ENCODE measurements at places on chromosomes 3 and 15.
A peak's percentile ranks its signal among the peaks of the same experiment; 100 is the strongest.

DNA sequence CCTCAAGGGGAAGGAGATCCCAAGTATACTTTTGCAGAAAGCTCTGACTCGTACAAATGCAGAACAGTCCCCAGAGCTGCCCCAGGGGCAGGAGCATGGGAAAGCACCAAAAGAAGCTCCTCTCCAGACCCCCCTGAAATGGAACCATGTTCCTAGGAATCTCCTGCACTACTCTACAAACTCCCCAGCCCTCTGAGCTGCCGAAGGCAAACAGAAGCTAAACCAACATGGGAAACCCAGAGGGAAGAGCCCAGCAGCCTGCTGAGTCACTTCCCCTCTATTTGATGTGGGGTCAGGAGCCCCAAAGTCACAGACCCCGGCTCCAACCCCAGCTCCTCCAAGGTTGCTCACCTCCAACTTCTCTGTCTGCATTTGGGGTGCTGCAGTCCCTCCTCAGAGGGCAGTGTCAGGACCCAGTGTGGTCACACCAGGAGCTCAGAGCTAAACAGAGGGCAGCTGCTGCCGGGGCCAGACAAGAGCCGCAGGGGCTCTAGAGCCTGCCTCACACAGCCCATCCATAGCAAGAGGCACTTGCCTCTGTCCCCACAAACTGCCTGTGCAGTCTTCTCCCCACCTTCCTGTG lies 3.8 kb upstream of the PLXNA1 start:
- DNase-seq = no peak

DNA sequence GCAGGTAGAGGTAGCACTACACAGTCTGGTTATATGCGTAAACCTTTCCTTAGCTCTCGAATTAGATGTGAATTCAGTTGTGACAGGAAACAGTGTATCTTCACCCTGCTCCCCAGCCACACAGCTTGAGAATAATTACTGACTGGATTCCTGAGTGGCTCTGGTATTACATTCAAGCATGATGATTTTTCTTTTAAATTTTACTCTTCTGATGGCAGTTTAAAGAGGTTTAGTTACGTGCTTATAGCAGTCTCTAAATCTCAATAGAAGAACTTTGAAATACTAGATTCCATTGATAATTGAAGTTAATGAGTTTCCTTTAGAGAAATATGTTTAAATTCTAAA lies 98.8 kb downstream of the FNDC3B start:
- DNase-seq = no peak

GRCh38 chr3:468172-468571 lies 271.6 kb downstream of the CHL1 start:
- peak; percentile 14 for DNase-seq

GRCh38 chr15:68843425-68844311 lies 23.0 kb upstream of the ANP32A start:
- DNase-seq = no peak

GRCh38 chr15:74316141-74316540 lies 51.3 kb downstream of the CYP11A1 start:
- DNase-seq = no peak

- DNase-seq = peak; percentile 52
Observed at GRCh38 chr3:90091549-90091948, 984.1 kb downstream of the EPHA3 start.

DNA sequence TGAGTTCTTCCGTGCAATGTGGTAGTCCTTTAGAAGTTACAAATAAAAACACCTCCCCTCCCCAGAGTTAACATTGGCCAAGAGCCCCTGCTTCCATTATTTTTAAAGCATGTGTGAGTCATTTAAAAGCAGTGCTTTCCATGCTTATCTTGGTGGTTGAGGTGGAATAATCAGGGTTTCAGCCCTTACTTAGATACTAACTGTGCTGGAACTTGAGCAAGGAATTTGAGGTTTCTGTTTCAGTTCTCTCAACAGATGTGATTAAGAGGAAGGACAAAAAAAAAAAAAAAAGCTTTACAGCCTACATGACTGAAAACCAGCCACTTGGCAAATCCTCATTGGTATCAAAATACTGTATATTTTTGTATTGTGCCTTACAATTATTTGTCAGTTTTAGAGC lies 64.5 kb downstream of the CGNL1 start:
- DNase-seq = peak; percentile 10

DNA sequence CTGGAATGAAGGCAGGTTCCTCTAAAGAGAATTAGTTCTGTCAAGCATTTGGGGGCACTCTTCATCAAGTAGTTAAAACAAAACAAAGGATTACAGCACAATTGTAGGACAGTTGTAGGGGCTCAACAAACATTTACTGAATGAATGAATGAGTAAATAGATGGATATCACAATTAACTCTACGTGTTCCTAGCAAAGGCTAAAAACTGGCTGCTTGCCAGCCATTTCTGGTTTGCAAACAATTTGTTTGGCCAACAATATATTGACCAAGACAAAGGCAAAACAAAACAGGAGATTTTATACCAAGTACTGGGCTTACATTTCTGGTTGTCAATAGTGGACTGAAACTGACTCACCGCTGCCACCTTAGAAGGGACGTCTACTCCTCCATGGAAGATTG lies 116.8 kb downstream of the ZNF280D start:
- DNase-seq = no peak

DNA sequence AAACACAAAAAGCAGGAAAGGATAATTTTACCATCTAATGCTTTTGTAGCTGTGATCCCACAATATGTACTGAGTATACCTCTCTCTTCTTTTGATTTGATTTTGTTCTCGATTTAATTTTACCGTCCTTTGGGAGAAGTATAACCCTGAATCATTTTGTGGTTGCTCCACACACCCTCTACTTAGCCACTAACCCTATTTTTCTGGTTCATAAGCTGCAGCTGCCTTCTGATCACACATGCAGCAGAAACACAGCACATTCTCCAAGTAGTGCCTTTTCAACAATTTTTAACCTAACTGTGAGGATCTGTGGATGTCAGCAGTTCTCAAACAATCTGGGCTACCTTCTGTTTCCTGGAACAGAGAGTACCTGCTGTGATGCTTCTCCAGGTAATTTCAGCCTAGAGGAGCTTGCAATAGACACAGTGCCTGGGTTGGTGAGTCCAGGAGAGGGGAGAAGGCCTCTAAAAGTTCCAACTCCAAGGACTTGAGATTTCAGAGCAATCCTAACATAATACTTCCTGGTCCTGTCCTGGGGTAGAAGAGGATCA lies 40.3 kb downstream of the HGD start:
- no peak for DNase-seq

GRCh38 chr15:73647259-73648013 lies 14.2 kb upstream of the NPTN start:
- no peak for DNase-seq

GRCh38 chr15:81054236-81054635 lies 53.5 kb downstream of the TLNRD1 start:
- no peak for DNase-seq

DNA sequence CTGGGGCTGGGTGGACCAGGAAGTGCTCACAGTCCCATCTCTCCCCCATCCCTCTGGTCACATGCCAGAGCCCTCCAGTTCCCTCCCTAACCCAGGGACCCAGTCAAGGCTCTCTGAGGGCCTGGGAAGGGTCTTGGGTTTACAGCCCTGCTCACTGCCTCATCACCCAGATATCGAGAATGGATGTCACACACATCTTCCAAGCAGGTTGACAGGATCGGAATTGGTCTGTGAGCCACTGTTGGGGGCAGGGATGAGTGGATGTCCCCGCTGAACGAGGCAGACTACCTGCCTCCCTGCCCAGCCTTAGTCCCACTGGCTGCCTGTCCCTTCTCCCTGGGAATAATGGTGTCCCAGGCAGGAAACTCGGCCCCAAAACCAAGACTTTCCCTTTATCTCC lies 20.0 kb upstream of the GOLGA6C start:
- no peak for DNase-seq

- DNase-seq = no peak
Observed at GRCh38 chr3:129503471-129504291, 24.8 kb upstream of the RHO start.

Data from hematopoietic multipotent progenitor cell treated with erythropoietin and hydrocortisone succinate and interleukin-3 and kit ligand, for 6 days (in vitro differentiated cells).